Upper lobe of left lung (tissue), 6 donors: ENCODE measurements at places on chromosomes 3 and 15. TPM values are rescaled to one million over a fixed set of nuclear protein-coding genes. Genes with fewer than 3 reads are reported as not detected.

- no peak for DNase-seq
These were observed 32.5 kb downstream of the GBE1 start for GRCh38 chr3:81728766-81729544.

GRCh38 chr3:44045476-44046275 lies 196.0 kb upstream of the TOPAZ1 start:
- DNase-seq: peak; percentile 67

GRCh38 chr3:44396200-44397171 lies 57.9 kb downstream of the TCAIM start:
- peak; percentile 29 for DNase-seq

DNA sequence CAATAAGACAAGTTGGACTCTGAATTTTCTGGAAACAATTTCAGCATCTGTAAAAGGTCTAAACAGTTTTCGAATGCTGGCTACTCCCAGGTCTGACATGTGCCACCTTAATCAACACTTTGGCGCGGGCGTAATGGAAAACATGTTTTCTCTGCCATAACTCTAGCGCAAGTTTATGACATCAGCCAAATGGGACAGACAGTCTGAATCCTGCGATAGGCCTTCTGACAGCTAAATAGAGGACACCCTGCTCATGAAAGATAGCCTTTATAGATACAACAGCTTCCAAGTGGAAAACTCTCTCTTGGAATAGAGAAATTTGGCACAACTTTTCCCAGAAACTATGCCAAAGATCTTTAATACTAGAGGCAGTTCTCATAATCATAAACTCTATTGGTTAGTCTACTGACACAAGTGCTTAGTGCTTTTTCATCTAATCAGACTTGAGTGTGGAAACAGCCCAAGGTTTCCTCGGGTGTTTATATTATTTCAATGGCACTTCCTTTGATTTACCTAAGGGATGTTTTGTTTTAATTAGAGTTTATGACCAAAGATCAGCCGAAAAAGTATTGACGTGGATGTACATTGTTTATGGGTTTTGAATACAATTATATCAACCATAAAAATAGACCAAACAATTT lies 120.1 kb upstream of the DPH6 start:
- no peak for DNase-seq

NUP210 gene
- total RNA-seq: 22.8 TPM

DNA sequence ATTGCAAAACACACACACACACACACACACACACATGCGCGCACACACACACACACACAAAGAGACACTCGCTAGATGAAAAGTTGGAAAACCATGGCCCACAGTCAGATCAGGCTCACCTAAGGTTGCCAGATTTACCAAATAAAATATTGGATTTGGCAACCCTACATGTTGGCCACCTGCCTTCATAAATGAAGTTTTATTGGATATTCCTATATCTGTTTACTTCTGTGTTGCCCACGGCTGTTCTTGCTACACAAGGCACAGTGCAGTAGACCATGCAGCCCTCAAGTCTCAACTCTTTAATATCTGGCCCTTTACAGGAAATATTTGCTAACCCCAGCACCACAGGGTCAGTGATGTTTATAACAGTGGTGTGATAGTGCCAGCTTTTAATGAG lies 445.0 kb upstream of the PROK2 start:
- no peak for DNase-seq

DNA sequence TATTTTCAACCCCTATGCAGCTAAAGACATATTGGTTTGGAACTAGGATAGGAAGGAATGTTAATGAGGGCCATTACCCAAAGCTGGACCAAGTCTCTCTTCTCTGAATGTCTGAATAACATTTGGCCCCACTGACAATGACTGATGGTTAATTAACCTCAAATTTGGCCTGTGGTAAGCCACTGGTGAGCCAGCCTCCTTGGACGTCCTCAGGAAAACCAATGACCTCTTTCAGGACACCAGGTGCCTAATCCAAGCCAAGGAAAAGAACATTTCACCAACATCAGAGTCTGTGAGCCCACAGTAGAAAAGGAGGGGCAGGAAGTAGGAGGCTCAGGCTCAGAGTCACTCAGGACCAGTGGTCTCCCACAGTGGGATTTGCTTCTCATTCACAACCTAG lies 56.4 kb upstream of the ETV5 start:
- DNase-seq: no peak

OR5K2 gene
- total RNA-seq: not detected
